ENCODE measurements at places on chromosomes 5 and 9.

DNA sequence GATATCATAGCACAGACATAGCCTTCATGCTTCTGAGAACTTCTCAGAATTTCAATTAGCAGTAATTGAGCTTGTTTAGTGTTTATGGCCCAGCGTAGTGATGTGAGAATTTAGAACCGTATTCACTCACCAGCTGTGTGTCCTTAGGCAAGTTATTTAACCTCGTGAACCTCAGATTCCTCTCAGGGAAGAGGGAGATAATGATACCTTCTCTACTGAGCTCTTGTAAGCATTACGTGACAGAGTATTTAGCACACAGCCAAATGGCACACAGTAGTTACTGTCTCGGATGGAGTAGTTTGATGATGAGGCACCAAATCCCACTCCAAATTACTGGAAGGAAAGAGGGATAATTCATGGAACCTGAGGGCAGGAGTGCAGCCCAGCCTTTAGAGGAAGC lies 429.3 kb downstream of the CCDC171 start:
- DNase-seq = no peak

DNA sequence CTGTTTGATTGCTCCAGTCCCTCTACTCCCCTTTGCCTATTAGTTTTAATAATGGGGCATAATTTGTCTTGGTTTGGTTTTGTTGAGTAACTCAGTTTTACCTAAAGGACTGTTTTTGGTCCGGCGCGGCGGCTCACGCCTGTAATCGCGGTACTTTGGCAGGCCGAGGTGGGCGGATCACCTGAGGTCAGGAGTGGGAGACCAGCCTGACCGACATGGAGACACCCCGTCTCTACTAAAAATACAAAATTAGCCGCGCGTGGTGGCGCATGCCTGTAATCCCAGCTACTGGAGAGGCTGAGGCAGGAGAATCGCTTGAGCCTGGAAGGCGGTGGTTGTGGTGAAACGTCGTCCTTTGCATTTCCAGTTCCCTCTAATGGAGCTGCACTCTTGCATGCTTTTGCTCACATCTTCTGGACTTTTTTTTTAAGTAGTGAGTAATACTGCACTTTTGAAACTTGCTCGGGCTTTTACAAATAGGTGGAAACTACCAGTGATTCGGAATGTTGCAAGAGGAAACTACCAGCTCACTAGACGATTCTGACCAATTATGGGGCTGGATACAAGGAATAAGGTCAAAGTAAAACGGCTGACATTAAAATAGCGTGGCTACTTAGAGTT lies 721 bp upstream of the MAML1 start:
- DNase-seq = no peak

DNA sequence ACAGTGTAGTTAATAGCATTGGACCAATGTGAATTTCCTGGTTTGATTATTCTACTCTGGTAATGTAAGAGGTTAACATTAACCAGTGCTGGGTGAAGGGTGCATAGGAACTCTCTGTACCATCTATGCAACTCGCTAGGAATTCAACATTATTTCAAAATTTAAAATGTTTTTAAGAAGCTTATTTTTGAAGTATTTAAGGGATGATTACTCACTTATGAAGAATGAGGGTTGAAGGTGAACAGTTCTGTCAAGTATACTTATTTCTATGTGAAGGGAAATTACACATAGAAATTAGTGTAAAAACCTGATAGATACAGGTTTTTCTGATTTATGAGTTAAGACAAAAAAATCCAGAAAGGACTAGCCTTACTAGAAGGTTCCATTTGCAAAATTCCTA lies 165.8 kb downstream of the INSYN2B start:
- no peak for DNase-seq

GRCh38 chr5:137072361-137073115 lies 426.6 kb downstream of the SPOCK1 start:
- no peak for DNase-seq

- no peak for DNase-seq
Observed at GRCh38 chr5:82599692-82600091, 321.5 kb upstream of the RPS23 start.

GRCh38 chr5:33299621-33300208 lies 141.1 kb upstream of the TARS1 start:
- DNase-seq = no peak

- no peak for DNase-seq
Observed at GRCh38 chr5:119357808-119358529, 2.1 kb downstream of the TNFAIP8 start.

DNA sequence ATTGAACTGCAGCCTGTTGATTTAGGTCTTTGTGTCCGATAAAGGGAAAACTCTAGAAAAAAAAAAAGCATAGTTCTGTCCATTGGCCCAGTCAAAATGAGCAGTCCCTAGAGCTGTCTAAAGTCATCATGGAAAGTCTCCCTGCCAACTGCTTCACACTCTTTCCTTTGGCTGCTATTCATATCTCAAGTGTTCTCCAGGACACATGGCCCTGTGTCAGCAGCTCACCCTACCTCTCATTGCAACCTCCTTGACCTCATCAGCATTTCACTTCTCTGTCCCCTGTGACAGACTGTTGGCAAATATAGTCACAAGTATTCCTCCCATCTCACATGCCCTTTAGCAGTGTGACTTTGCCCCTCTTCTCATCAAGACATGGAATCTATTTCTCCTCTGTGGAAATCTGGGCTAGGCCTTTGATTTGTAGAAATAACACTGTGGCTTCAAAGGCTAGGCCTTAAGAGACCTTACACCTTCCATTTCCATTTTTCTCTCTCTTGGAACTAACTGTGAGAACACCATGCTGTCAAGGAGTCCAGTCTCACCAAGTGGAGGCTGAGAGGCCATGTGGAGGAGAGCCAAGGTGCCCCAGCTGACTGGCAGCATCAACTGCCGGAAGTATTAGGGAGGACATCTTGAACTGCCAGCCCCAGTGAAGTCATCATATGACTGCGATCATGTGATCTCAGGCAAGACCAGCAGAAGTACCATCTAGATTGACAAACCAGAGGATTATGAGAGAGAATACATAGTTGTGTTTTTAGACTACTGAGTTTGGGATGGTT lies 149.4 kb upstream of the TARS1 start:
- DNase-seq = no peak

DNA sequence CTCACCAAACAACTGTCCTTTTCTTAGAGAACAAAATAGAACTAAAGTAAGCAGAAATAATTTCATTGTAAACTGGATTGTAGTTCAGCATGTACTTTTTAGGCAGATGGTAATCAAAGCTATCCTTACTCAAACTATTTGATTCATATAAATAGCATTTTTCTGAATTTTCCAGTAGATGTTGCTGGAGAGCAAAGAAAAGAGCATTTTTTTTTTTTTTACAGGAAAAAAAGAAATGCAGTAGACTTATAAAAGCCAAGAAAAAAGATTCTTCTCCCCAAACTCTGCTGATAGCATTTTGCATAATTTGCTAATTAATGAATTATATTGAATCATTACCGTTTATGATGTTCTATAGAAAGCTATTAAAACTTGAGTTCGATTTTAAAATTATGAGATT lies 715.3 kb upstream of the WWC1 start:
- DNase-seq = no peak

DNA sequence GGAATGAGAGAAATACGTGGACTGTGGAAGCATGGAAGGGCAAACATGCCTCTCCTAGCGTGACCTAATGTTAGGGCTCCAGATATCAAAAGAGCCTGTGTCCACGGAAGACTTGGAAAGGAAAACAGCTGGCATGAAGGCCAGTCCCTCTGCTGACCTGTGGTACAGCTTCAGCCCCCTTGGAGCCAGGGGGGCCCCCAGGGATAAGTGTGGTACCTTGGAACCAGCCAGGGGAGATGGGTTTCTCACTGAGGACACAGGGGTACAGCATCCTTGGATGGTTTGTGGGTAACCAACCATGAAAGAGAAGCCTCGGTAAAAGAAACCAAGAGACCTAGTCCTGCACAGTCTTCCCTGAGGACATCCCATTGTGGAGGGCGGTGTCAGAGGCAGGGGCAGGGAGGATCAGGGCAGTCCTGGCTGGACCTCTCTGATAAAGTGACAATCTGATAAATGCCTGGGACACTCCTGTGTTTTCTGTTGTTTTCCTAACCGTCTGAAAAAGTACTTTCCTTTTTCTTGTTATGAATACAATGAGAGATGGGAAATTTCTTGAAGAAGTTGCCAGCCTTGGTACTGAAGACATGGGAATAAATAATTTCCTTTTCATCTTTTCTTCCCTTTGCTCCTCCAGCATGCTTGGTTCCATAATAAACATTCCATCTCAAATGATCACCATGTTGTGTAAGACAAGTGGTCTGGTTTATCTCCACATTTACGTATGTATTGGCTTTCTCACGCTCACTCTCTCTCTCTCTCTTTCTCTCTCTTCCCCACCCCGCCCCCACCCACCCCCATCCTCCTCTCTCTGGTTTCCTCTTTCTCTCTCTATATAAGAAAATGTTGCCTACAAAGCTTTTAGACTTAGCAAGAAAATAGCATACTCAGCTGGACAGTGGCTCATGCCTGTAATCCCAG lies 102.1 kb downstream of the SUSD1 start:
- no peak for DNase-seq

DNA sequence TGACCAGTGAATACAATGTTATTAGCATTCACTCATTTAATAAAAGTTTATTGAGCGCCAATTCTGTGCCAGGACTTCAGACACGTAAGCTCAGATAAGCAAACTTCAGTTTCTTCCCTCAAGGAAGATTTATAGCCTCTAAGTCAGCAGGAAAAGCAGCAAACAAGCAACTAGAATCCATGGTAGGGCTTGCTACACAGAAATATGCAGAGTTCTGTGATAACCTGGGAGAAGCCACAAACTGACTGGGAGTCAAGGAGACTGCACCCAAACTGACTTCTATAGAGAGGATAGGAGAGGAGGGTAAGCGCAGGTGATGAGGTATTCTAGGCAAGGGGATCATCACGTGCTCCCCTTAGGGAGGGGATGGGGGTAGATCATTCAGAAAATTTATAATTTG lies 1.4 kb upstream of the OGN start:
- no peak for DNase-seq

DNA sequence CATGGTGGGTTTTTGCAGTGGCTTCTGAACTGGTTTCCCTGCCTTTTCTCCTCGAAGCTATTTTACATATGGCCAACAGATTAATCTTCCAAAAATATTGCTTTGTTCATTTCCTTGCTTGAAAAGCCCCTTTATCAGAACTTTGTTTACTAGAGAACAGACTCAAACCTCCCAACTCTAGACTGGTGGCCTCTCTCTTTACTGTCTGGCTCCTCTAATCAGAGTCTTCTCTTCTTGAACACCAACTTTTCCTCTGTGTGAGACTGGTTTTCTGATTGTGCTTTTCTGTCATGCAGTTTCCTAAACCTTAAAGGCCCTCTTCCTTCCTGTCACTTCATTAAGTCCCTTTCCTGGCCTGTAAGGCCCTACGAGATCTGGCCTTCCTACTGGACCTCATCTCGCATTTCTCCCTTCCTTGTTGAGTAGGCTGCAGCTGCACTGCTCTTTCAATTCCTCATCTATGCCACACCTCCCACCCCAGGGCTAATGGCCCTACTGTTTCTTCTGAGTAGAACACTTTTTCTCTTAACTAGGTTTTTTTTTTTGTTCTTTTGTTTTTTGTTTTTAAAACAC lies 5.7 kb downstream of the C9orf43 start:
- no peak for DNase-seq

DNA sequence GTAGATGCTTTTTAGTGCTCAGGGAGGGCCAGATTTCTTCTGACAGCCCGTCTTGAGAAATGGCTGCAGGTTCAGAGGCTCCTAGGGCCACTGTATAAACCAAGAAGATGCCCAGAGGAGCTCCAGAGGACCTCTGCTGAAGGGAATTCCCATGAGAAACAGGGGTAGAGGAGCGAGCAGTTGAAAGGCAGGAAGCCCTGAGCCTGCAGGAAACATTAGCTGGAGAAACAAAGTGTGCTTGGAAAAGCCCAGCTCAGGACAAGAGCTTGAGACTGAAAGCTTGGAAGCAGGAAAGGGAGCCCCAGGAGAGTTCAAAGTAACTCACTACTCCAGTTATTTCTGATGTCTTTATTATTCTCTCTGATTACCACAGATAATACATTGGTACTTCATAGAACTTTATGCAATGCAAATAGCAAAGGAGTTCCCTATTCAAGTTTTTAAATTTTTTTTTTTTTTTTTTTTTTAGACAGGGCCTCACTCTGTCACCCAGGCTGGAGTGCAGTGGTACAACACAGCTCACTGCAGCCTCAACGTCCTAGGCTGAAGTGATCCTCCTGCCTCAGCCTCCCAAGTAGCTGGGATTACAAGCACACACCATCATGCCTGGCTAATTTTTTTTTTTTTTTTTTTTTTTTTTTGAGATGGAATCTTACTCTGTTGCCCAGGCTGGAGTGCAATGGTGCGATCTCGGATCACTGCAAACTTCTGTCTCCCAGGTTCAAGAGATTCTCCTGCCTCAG lies 16.5 kb downstream of the HBEGF start:
- DNase-seq = no peak

DNA sequence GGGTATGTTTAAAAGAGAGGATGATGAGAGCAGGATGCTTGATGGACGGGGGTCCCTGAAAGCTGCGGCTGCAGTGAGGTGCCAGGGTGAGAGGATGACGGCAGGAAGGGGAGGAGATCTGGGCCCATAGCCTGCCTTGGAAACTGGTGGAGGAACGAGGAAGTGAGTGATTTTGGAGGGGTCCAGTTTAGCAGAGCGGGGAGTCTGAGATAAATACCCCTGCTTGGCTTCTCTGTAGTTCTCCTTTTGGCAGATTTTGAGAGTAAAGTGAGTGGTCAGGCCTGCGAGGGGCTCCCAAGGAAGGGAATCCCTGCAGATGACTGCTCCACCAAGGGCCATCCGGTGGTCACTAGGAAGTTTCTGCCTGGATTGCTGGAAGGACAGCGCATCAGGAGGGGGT lies 98.5 kb upstream of the PTCH1 start:
- no peak for DNase-seq

DNA sequence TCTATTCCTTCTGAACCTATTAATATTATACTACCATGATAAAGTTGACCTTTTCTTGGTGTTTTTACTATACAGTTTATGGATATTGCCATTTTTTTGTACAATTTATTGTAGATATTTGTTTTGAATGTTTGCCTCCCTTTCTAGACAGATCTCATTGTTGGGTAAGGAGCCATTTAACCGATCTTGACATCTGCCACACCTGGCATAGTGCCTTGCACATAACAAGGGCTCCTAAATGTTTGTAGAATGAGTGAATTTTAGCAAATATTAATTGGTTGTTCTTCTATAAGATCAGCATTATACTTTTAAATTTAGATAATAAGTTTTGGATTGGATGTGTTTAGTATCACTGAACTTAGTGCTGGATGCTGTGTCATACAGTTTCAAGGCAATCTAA lies 175.3 kb downstream of the GDNF start:
- DNase-seq = no peak

DNA sequence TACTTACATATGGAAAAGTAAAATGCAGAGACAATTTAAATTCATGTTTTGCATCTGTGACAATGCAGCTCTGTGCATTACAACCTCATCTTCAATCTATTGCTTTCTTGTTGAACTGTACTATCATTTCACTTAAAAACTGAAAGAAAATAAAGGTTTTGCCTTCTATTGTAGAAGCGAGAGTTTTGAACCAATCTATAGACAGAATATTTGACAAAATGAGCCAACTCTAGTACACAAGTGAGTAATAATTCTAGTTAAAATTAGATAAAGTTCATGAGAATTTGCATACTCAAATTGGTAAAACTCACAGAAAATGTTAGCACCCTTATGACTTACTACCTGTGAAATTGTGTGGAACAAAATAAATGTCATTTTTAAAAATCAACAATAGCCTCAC lies 123.7 kb downstream of the EDIL3 start:
- DNase-seq = no peak

Measured in stimulated activated CD4-positive, alpha-beta T cell treated with anti-CD3 and anti-CD28 coated beads, Interleukin-12 subunit alpha, Interleukin-12 subunit beta, amount 100 ng/mL, for 24 hours (primary cell).